G401 (cell line): ENCODE measurements at places on chromosomes 16 and 17.

- DNase-seq: peak; percentile 67
These were observed 690 bp downstream of the RHOT1 start for GRCh38 chr17:32142857-32143526.

DNA sequence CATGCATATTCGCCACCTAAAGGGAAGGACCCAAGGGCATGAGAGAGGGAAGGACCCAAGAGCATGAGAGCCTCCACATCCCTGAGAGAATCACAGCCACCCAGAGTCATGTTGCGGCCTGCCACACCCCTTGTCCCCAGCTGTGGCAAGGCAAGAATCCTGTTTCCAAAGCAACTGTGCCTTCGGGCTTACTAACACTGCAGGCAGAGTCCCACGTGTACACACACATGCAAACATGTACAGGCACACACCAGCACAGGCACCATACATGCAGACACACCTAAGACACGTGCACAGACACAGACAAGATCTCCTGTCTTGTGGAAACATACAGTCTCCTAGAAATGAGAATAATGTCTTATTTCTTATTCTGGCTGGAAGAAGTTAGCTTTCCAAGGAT is 92.4 kb upstream of the CDYL2 start:
- no peak for DNase-seq

GRCh38 chr17:82887255-82888164 is 47.7 kb upstream of the ZNF750 start:
- no peak for DNase-seq

DNA sequence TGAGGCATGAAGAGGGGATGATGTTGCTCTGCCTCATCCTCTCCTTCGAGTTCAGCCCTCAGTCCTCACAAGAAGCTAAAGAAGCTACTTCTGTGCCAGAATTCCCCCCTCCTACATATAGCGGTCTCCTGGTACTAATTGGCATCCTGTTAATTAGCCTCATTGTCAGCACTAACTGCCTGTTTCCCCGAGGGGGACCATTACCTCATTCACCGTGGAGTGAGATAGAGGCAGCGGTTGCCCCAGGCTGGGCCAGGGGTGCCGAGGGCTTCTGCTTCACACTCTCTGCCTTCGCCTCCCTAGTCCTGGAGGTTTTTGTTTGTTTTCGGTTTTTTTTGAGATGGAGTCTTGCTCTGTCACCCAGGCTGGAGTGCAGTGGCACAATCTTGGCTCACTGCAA is 5.7 kb upstream of the MINK1 start:
- no peak for DNase-seq

DNA sequence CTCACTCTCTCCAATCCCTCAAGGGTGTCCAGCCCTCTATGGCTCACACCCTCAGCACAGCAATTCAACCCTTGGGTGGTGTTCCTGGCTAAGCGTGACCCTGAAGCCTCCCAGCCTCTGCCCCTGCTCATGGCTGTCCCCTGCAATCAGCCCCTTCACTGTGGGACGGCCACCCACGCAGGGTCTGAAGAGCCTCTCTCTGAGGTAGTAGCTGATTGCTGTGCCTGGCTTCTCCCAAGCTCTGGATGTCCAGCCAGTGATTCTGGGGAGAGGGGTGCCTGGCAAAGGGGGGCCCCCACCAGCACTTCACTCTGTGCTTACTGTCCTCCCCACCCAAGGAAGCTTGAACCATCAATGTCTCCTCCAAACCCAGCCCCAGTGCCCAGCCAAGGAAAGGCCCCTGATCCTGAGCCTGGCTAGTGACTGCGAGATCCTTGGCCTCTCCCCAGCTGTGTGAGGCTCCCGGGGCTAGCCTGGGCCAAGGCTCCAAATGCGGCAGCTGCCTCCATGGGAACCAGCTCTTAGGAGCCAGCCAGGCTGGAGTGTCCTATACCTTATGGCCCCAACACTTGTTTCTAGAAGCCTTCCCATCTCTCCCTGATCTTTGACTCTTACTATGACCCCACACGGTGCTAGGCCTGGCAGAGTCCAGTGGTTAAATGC is 9.9 kb downstream of the MTSS2 start:
- DNase-seq: no peak

GRCh38 chr17:62614142-62614541 is 13.3 kb upstream of the MRC2 start:
- DNase-seq: no peak

DNA sequence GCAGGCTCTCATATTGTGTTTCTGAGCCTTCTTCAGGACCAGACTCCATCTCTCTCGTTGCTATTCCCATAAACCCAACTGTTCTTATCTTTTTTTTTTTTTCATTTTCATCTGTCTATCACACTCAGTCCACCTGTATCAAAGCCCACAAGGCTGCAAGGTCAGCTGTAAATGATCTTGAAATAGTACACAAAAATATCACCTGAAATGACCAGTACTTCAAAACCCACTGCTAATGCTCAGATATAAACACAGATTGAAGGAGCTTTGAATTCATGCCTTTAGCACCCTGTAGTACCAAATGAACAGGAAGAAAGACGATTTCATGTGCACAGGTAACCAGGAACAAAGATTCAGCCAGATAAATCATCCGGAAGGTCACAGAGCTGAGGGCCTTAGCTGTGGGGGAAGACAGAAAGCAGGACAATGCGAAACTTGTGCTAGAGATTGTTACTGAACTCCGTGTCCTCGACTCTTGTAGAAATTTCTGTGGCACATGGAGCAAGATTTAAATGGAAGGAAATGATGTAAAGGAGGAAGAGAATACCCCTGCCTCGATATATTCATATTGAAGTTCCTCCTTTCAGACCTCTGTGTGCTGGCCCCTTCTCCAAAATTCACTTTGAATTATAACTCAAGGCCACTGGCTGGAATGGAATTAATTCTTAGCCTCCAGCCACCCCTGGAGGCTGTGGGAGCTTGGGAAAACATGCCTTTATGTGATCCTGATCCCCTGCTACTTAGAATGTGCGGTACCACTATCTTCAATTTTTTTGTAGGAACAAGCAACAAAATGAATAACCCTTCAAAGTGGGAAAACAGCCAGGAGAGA is 4.1 kb downstream of the HLF start:
- DNase-seq: no peak

- no peak for DNase-seq
These were observed 4.8 kb upstream of the KRT36 start for GRCh38 chr17:41494524-41494923.

- no peak for DNase-seq
These were observed 42.3 kb downstream of the IRX3 start for GRCh38 chr16:54244061-54244886.

DNA sequence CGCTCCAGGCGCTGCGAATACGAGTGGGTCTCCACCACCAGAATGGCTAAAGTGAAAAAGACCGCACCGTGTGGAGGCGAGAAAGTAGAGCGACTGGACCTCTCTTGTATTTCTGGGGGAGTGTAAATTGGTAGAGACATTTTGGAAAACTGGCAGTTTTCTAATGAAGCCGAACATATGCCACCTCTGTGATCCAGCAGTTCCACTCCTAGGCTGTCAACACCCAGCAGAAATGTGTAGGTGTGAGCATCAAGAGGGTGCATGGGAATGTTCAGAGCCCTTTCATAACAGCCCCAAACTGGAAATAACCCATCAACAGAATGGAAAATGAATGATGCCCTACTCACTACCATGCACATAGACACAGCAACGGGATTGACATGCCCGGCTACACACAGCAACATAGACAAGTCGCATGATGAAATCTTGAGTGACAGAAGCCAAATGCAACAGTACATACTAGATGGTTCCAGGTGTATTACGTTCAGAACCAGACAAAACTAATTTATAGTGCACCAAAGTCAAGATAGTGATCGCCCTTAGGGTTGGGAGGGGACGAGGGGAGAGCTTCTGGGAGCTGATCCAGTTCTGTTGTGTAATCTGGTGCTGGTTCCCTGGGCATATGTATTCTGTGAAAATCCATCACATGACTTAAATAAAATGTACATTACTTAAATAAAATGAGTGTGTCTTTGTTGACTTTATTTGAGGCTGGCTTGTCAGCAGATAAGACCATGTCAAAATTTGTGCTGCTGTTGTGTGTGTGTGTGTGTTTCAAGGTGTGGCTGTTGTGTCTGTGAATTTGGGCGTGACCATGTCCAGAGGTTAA is 877 bp upstream of the BCL7C start:
- peak; percentile 57 for DNase-seq

GRCh38 chr16:64754279-64754678 is 367.6 kb downstream of the CDH11 start:
- no peak for DNase-seq

DNA sequence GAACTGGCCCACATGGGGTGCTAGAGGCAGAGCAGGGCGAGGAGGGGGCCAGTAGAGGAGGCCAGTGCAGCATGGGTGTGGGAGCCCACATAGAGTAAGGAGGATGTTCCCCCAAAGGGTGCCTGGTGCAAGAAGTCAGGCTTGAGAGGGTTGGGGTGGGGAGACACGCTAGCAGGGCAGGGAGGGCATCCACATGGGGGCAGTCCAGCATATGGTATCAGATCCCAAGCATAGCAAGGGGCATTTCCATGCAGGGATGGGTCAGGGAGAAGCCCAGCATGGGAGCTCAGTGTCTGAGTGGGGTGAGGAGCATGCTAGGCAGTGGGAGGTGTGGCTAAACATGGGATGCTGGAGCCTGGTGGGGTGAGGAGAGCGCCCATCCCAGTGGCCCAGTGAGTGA is 213.7 kb downstream of the COPRS start:
- no peak for DNase-seq

DNA sequence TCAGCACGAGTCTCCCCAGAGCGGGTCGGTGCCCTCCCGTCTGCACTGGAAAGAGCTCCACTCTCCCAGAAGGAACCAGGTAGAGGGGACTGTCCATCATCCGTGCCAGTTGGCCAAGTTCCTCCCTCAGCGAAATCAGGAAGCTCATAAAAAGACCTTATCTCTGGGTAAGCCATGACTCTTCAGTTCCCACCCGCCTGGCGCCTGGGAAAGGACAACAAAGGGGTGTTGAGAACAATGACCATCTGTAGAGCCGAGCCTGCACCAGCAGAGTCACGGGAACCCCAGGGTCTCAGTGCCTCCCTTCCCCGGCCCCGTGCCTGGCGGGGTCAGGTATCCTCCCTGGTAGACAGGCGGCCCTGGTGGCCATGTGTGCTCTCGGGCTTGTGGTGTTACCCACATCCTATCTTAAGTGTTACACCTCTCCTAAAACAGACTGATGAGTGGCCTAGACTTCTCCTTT is 190.7 kb downstream of the AXIN2 start:
- no peak for DNase-seq

GRCh38 chr16:20743591-20743990 is 2.0 kb upstream of the THUMPD1 start:
- peak; percentile 64 for DNase-seq

DNA sequence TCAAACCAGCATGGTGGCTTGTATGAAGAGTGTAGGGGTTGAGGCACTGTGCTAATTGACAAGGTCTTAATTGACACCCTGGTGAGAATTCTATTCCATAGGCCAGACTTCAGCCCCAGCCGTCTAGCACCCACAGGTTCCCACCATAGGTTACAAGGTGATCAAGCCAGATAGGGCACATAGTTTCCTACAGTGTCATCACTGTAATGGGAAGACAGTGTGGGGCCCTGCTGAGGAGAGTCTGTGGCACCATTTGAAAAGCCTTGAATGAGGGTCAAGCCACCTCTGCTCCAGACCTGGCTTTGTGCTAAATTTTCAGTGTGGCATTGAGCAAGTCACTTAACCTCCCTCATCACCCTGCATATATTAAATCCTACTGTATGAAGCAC is 36.2 kb downstream of the YPEL2 start:
- no peak for DNase-seq

DNA sequence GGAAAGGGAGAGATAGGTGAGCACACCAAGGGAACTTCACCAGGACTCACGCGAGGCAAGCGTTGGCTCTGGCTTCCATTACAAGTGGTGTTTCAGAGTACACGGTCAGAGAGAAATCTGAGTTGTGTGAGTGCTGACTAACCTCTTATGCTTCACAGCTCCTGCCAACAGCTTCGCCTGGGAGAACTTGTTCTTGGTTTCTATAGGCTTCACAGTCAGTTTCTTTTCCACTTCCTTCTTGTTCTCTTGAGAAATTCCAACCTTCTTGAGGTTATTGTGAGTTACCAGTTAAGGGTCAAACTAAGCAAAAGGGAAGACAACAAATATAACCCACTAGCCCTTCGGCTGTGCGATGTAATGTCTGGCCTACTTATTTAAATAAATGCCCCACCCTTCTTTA is 18.9 kb downstream of the PSME3IP1 start:
- DNase-seq: no peak

DNA sequence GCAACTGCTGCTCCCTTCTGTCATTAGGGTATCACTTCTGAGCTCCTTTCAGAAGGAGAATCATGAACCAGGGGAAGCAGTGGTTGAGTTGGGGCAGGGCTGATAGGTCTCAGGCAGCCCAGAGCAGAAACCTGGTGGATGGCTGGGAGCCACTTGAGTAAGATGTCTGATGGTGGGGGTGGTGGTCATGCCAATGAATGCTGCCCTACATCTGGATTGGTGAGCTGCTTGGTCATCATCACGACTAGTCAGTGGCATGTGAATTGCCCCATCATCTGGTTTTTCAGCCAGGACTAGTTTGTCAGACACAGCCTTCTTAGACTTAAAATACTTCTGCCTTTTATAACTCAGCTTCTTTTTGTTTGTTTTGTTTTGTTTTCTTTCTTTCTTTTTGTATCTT is 2.6 kb downstream of the GID4 start:
- no peak for DNase-seq

- no peak for DNase-seq
These were observed 19.1 kb upstream of the ZC3H7A start for GRCh38 chr16:11816123-11816522.

DNA sequence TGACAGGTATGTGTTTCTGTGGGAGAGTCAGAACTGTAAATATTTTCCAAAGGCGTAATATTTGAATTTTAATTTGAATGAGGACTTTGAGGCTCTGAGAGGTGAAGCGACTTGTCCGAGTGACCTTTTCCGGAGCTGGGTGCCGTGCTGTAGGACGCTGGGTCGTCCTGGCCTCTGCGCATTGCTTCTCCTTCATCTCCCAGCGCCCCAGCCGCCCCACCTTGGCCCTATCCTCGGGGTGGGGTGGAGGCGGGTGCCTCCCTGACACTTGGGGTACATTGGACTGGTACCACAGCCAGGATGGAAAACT is 147.8 kb downstream of the SPECC1 start:
- no peak for DNase-seq

- DNase-seq: no peak
These were observed 615.6 kb upstream of the SOX9 start for GRCh38 chr17:71505200-71505599.

DNA sequence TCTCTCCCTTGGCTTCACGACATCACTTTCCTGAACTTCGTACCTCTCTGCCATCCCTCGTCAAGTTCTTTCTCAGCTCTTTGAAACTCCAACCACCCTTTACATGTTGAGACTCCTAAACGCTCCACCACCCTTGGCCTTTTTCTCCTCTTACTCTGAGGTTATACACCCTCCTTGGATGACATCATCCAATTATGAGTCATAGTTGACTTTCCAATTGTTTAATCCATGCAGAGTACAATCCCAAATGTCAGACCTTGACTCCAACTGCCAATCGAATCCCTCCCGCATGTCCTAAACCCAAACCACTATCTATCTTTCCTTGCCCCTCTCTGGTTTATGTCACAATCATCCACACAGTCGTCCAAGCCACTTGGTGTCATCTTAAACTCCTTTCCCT is 18.4 kb upstream of the C16orf82 start:
- DNase-seq: no peak

- no peak for DNase-seq
These were observed 9.8 kb upstream of the RABEP1 start for GRCh38 chr17:5272322-5272721.

- no peak for DNase-seq
These were observed 18.0 kb downstream of the MPRIP start for GRCh38 chr17:17060001-17060922.

- DNase-seq: peak; percentile 73
These were observed 1.2 kb downstream of the GPR142 start for GRCh38 chr17:74368341-74369081.
